ENCODE measurements at places on chromosomes 2 and 18. TPM values are rescaled to one million over a fixed set of nuclear protein-coding genes. Genes with fewer than 3 reads are reported as not detected.

Gene CD8B
- not detected for total RNA-seq

Gene BCL2
- 1.3 TPM for total RNA-seq

Gene LCT
- total RNA-seq: not detected

Gene PRKD3
- 55.9 TPM for total RNA-seq

Gene SP110
- 1.8 TPM for total RNA-seq

Gene KYNU
- total RNA-seq: 0.26 TPM

Gene FBXO15
- 0.13 TPM for total RNA-seq

Gene CCDC68
- 0.26 TPM for total RNA-seq

Gene TRPM8
- not detected for total RNA-seq

DNA sequence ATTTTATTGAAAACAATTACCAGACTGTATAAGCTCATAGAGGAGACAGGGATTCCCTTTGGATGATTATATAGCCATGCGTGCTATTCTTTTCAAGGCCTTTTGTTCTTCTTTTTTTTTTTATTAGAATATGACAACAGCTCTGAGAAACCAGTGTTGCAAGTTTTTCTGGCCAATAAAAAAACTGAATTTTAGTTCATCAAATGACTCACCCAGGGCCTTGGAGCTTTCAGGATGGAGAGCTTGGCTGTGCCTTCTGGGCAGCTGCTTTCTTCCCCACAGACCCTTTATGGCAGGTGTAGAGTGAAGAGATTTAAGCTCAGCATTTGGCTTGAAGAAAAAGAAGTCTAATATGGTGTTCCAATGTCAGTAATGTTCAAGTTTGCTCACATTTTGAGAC lies 497.9 kb upstream of the FANCL start:
- no peak for DNase-seq

- no peak for DNase-seq
Measured at GRCh38 chr2:38230756-38231155, 146.3 kb downstream of the ATL2 start.

DNA sequence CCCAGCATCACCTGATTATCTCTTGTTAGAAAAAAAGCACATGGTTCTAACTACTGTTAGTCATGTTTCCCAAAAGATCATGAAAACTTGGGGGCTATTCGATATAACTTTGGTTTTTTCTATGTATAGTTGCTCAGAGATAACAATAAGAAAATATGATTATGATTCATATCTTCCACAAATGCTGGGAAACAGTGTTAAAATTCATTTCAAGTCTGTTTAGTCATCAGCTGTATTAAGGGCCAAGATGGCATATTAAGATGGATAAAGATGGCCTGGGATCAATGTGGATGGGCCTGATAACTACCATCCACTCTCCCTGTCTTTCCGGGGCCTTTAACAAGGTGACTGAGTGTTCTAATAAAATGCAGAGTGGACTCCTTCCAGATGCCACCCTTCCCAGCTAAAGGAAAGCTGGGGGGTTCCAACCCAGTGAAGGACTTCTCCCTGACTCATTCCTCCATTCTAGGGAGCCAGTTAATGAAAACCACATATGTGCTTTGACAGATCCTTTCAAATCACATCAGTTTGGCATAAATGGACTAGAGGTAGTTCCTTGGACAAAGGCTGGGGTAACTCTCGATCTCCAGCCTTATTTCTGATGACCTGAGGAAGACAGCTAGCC lies 221.6 kb downstream of the VAPA start:
- no peak for DNase-seq

- DNase-seq: peak; percentile 34
Measured at GRCh38 chr2:161250864-161251436, 57.3 kb upstream of the PSMD14 start.

DNA sequence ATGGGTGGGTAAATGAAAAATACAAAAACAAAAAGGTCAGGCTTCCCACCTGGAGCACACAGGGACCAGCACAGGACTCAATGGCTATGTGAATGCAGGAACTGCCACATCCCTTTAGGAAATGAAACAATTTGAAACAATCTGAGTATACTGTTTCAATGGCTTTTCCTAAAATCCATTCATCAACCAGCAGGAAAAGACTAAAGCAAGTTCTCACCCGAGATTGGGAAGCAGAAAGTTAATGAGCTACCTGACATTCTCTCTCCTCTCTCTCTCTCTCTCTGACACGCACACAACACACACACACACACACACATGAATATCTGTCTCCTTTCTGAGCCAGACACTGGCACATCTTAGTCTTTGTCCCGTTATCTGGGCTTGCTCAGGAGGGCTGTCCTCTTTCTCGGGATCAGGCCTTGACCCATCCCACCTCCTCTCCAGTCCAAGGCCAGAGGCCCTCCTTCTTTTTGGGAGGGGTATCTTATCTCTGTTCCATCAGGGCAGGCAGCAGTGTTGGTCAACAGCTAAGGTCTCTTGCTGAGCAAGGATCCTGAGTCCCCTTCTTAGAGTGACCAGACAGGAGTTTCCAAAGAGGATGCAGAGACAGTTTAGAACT lies 11.6 kb upstream of the LRRFIP1 start:
- peak; percentile 64 for DNase-seq

DNA sequence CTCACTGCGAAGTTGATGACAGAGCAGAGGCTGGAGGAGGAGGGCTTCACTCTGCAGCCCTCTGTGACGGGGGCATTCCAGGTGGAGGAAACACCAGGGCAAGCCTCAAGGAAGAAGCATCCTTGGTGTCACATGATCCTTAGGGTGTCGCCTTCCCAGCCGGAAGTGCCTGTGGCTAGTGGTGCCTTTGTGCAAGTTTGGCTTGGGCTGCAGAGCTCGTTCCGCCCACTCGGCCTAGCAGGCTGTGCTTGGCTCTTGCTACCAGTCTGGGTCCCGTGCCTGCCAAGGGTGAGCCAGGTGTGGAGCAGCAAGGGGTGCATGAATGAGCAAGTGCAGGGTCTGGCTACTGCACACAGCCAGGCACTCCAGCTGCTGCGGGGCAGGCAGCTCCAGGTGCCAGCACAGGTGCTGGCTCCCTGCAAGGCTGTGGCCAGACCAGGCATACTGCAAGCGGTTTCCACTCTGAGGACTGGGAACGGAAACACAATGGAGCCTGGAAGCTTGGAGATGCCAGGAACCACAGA lies 325.3 kb upstream of the SMIM21 start:
- DNase-seq: no peak

GRCh38 chr2:26438926-26439325 lies 37.2 kb downstream of the DRC1 start:
- no peak for DNase-seq

- no peak for DNase-seq
Measured at GRCh38 chr18:12879840-12880540, 4.0 kb downstream of the PTPN2 start.

- no peak for DNase-seq
Measured at GRCh38 chr2:7530001-7530400, 612.8 kb downstream of the RNF144A start.

- no peak for DNase-seq
Measured at GRCh38 chr2:241080405-241081189, 21.5 kb downstream of the MTERF4 start.

DNA sequence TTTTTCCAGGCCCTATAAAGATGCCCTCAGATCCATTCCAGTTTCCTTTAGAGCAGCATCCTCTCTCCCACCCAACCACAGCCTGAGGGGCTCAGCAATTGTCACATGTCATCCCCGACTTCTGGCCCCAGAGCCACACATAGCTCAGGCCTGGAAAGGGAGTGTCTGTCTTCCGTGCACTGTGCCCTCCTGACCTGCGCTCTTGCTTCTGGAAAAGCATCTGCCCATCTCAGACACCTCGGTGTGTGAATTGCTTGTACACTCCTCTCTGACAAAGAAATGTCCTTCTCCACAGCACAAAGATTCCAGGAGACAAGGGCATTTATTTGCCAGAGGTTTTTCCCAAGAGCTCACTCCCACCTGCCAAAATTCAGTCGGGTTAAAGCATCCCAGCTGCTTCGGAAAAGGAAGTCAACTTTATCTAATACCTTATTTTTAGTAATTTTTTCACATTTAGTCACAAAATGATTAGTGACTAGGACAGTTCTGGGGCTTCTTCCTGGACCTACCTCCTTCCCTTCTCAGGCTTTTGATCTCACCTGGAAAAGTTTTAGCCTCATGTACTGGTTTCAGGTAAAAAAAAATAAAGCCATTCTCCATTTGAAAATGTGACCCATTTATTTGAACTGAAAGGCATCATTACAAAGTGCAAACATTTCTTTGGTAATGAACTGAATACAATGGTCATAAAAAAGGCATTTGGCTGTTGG lies 112.9 kb downstream of the PXDN start:
- DNase-seq: no peak

DNA sequence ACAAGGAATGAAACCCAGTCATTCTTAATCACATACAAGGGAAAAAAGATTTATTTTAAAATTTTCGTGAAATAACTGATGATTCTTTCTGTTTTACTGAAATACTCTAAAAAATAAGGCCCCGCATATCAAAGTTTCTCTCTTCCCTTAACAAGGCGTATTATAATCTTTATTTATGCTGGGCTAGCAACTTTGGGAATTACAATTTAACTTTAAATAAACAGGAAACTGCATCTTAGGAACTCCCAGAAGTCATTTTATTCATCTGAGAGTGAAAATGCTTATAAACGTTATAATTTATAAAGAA lies 166.7 kb downstream of the TCF4 start:
- no peak for DNase-seq

GRCh38 chr2:232632904-232633412 lies 446 bp upstream of the EFHD1 start:
- no peak for DNase-seq

DNA sequence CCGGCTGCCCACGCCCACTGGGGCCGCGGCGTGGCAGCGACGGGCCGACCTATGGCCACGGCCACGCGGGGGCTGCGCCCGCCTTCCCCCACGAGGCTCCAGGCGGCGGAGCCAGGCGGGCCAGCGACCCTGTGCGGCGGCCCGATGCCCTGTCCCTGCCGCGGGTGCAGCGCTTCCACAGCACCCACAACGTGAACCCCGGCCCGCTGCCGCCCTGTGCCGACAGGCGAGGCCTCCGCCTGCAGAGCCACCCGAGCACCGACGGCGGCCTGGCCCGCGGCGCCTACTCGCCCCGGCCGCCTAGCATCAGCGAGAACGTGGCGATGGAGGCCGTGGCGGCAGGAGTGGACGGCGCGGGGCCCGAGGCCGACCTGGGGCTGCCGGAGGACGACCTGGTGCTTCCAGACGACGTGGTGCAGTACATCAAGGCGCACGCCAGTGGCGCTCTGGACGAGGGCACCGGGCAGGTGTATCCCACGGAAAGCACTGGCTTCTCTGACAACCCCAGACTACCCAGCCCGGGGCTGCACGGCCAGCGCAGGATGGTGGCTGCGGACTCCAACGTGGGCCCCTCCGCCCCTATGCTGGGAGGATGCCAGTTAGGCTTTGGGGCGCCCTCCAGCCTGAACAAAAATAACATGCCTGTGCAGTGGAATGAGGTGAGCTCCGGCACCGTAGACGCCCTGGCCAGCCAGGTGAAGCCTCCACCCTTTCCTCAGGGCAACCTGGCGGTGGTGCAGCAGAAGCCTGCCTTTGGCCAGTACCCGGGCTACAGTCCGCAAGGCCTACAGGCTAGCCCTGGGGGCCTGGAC lies 253.2 kb downstream of the GLI2 start:
- DNase-seq: no peak

- no peak for DNase-seq
Measured at GRCh38 chr2:23509596-23510292, 124.8 kb downstream of the KLHL29 start.

- DNase-seq: no peak
Measured at GRCh38 chr2:109722026-109722425, 72.1 kb upstream of the RGPD5 start.

- DNase-seq: no peak
Measured at GRCh38 chr2:56049233-56049845, 125.8 kb upstream of the EFEMP1 start.

GRCh38 chr2:5145053-5145452 lies 547.1 kb upstream of the SOX11 start:
- no peak for DNase-seq

DNA sequence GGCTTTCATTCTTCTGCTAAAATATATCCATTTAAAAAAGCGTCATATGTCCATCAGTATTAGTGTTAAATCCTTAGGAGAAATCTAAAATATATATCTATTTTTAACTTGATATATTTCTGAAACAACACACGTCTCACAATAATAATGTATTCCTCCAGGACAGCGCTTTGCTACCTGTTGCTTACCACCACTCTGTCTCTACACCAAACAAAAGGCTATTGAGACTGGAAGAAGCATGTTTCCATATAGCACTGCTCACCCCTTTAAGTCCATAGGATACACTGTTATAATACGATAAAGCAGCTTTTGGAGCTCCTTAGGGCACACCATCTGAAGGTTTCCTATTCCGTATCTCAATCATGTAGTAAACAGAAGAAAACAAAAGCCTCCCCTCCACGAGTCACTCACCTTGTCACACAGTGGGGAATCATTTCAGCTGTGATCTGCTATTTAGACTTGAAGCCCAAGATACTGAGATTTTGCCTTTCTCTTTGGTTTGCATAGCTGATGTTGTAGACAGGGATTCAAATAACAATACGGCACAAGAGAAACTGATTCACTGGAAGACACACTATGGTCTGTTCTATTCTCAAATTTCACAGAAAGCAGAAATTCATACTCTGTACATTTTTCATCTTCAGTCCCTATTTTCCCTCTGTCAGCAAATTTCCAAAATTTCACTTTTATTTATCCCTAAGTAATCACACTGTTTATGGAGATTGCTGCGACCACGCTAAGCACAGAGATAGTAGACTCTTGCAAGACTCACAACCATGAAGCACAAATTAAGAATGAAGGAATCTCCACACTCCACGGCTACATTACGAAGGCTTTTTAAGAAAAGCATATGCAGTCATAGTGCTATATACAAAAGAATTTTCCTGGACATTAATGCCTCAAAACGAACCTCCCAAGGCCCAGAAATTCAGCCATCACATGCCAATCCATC lies 187.1 kb downstream of the TCF4 start:
- DNase-seq: no peak

- DNase-seq: no peak
Measured at GRCh38 chr2:207252416-207252815, 86.7 kb upstream of the KLF7 start.

- DNase-seq: no peak
Measured at GRCh38 chr2:38483776-38484501, 106.9 kb upstream of the ATL2 start.

GRCh38 chr2:229571243-229571642 lies 143.1 kb downstream of the DNER start:
- no peak for DNase-seq

DNA sequence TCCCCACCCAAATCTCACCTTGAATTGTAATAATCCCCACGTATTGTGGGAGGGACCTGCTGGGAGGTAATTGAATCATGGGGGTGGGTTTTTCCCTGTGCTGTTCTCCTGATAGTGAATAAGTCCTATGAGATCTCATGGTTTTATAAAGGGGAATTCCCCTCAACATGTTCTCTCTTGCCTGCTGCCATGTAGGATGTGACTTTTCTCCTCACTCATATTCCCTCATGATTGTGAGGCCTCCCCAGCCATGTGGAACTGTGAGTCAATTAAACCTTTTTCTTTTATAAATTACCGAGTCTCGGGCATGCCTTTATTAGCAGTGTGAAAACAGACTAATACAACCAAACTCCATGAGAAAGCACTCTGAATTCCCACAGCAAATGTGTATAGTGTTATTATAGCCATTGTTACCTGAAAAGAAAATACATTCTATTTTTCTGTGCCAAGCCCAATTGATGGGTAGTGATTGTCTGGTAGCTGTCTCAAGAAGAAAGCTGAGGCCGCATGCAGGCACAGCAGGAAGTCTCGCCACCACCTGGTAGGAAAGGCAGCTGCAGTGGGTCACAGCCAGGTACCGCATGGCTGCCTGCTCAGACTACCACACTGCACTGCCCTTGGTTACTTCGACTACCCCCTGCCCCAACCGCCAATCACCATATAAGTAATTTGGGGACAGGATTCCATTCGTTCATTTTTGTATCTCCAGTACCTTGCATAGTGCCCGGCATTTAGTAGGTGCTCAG lies 10.3 kb upstream of the ZBTB7C start:
- no peak for DNase-seq
